CD4-positive, alpha-beta T cell (primary cell): ENCODE measurements at places on chromosomes 5 and 9. TPM values are rescaled to one million over a fixed set of nuclear protein-coding genes. Genes with fewer than 3 reads are reported as not detected.

- H3K4me3 ChIP-seq: no peak overlapping the region
- no peaks in the 10 kb centered on the region for H3K27me3 ChIP-seq
Measured at GRCh38 chr9:124261736-124262648, 4.2 kb downstream of the NEK6 start.

DNA sequence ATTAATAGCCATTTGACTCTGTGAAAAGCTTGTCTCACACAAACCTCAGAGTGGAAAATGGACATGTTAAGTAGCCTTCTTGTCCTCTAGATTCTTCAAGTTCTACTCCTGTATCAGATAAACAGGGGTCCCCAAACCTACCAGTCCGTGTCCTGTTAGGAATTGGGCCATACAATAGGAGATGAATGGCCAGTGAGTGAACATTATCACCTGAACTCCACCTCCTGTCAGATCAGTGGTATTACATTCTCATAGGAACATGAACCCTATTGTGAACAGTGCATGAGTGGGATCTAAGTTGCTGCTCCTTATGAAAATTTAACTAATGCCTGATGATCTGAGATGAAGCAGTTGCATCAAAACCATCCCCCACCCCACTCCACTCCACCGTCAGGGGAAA lies 136.3 kb downstream of the TMEM232 start:
- no peaks in the 10 kb centered on the region for H3K36me3 ChIP-seq
- DNase-seq: no peak

- H3K27ac ChIP-seq: no peak overlapping the region
- H3K27me3 ChIP-seq: peaks cover 14% of the 10 kb centered on the region
- H3K4me1 ChIP-seq: peaks cover 8% of the 10 kb centered on the region
- H3K4me3 ChIP-seq: no peak overlapping the region
Measured at GRCh38 chr5:921456-922435, 29.1 kb downstream of the TRIP13 start.

GRCh38 chr5:139974661-139975060 lies 68.4 kb downstream of the NRG2 start:
- no peak overlapping the region for H3K4me3 ChIP-seq
- H3K36me3 ChIP-seq: no peaks in the 10 kb centered on the region
- no peak overlapping the region for H3K27ac ChIP-seq

- no peak overlapping the region for H3K4me3 ChIP-seq
- H3K27ac ChIP-seq: no peak overlapping the region
- no peaks in the 10 kb centered on the region for H3K4me1 ChIP-seq
- H3K27me3 ChIP-seq: no peaks in the 10 kb centered on the region
- DNase-seq: no peak
Measured at GRCh38 chr5:180160215-180160614, 48.8 kb downstream of the RASGEF1C start.

The SREK1IP1 gene
- 18.4 TPM for total RNA-seq

The GPR151 gene
- total RNA-seq: not detected
